AG04449 (cell line): ENCODE measurements at places on chromosomes 6 and 20.

DNA sequence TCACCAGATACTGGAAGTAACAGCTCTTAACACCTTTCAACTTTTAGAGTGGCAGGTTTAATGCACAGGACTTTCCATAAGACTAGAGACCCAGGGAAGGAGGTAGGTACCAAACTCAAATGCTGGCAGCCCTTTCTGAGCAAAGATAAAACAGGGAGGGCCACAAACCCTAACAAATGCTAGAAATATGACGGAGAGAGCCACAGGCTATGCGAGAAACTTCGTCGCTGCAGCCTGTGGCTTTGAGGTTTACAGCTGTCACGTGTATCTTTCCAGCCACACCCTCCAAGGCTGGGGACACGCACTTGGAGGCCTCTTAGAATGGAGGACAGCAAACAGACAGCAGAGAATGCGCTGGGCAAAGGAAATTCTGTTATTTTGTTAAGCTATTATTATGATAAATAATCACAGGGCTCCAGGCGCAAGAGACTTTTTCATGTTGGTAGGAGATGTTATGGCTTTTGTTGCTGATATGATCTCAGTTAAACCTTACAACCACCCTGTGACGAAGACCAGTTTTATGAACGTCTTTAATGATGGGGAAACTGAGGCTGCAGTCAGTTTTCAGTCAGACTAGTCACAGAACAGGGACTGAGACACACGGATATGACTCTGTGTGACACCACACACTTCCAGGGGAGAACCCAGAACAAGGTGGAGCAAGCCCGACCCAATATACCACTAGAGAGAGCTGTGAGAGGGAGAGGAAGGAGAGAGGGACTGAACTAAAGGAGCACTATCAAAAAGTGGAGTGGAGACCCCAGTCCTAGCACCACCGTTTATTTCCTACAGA is 2.0 kb downstream of the TRAM2 start:
- DNase-seq, result no peak

- DNase-seq, result no peak
Measured at GRCh38 chr20:36904690-36905089, 28.8 kb downstream of the TLDC2 start.

- DNase-seq, result no peak
Measured at GRCh38 chr6:3721810-3722621, 29.5 kb downstream of the PXDC1 start.

- no peak for DNase-seq
Measured at GRCh38 chr20:55160037-55160436, 684.6 kb downstream of the DOK5 start.

GRCh38 chr6:108944707-108945680 is 96.8 kb downstream of the ARMC2 start:
- peak; percentile 86 for DNase-seq

- no peak for DNase-seq
Measured at GRCh38 chr20:46708172-46708860, 1.1 kb upstream of the SLC2A10 start.

DNA sequence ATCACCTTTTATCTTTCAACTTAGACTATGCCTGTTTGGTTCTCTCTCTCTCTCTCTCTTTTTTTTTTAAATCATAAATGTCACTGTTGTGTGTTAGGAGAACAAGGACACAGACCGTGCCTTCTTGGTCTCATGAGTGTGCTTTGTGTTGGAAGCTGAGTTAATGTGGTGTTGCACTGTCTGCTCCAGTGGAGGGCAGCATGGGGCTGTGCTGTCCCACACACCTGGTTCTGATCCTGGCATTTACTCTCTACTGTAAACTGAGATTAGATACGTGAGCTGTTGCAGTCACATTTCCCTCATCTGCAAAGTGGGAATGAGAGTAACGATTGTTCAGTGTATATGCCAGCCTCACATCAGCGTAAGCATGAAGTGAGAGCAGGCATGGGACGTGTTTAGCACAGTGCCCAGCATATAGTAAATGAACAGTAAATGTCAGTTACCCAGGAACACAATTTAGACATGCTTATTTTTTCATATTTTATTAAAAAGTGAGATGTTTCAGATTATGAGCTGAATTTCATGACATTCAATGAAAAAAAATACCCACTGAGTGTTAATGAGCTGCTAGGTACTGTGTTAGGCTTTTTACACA is 161.1 kb downstream of the FARS2 start:
- DNase-seq, result no peak

DNA sequence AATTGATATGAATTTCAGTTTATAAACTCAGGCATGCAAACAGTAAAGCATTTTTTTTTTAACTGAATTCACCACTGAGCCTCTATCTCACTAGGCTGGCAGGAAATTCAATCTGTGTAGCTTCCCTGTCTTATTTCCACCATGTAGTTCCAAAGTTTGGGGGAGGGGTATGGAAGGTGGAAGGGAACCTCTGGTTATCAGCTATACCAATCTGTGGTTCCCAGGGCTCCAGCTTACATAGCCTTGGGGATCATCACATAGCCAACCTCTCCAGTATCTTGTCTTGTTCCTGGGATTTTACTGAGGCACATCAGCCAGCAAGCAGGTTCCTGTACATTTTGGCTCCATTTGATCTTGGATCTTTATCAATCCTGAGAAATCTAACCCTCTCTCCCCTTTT is 15.6 kb downstream of the RAD21L1 start:
- no peak for DNase-seq

GRCh38 chr6:42021847-42022754 is 28.2 kb upstream of the TAF8 start:
- no peak for DNase-seq

- DNase-seq, result no peak
Measured at GRCh38 chr6:110414669-110415068, 706 bp downstream of the DDO start.

GRCh38 chr20:57840066-57840465 is 130.3 kb upstream of the PMEPA1 start:
- DNase-seq, result no peak

DNA sequence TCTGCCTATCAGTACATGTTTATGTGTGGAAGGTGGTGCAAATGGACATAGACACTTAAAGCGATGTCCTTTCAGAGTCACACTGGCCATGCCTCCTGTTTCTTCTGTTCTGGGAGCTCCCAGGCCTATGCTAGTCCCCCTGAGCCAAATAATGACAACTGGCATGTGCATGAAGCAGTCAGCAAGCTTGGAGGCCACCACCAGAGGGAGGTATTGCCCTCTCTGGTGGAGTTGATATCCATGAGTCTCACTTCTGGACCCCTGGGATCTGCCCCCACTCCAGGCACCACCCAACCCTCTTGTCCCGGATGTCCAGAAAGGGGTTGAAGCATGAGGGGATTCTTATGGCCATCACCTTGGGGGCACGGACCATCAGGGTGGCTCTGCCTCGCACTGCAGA is 172.2 kb downstream of the AIG1 start:
- DNase-seq, result no peak

GRCh38 chr6:119255492-119255891 is 94.1 kb downstream of the MAN1A1 start:
- DNase-seq, result no peak

GRCh38 chr20:17873410-17874270 is 95.0 kb downstream of the SNX5 start:
- peak; percentile 81 for DNase-seq

GRCh38 chr6:16267428-16268263 is 29.3 kb downstream of the GMPR start:
- DNase-seq, result no peak

DNA sequence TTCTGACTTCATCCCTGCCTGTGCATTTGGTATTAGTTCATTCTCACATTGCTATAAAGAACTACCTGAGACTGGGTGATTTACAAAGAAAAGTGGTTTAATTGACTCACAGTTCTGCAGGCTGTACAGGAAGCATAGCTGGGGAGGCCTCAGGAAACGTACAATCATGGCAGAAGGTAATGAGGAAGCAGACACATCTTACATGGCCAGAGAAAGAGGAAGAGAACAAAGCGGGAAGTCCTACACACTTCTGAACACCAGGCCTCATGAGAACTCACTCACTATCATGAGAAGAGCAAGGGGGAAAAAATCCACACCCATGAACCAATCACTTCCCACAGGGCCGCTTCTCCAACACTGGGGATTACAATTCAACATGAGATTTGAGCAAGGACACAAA is 303.9 kb downstream of the CBLN4 start:
- no peak for DNase-seq

DNA sequence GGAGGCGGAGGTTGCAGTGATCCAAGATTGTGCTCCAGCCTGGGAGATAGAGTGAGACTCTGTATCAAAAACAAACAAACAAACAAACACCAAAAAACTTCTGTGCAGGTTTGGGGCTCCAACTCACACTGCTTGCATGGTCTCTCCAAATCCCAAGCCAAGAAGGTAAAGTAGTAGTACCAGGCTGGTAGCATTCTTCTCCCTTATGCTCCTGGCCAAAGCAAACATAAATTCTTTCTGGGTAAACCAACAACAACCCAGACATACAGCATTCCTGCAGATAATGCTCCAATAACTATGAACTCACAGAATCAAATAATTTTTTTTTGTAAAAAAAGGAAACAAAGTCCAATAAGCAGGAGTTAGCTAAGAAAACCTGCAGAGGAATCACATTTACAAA is 57.8 kb upstream of the KLHL31 start:
- DNase-seq, result no peak

- DNase-seq, result no peak
Measured at GRCh38 chr6:152124429-152125074, 317.1 kb downstream of the ESR1 start.

GRCh38 chr6:124577734-124578281 is 384.4 kb upstream of the RNF217 start:
- no peak for DNase-seq

DNA sequence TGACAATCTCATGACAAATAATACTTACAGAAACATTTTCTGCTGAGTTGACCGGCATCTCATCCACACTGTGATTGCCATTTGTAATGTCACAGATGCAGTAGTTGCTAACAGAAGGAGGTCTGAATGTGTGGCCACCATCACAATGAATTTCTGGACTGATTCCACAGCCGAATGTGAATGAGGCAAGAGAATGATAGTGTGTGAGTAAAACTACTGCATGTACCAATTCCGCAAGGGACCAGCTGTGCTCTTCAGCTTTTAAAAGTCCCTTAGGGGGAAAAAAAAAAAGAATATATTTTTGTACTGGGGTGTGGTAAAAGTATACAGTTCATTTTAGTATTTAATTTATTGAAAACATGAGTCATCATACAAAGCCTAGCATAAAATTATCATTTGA is 96.2 kb downstream of the SESN1 start:
- no peak for DNase-seq

DNA sequence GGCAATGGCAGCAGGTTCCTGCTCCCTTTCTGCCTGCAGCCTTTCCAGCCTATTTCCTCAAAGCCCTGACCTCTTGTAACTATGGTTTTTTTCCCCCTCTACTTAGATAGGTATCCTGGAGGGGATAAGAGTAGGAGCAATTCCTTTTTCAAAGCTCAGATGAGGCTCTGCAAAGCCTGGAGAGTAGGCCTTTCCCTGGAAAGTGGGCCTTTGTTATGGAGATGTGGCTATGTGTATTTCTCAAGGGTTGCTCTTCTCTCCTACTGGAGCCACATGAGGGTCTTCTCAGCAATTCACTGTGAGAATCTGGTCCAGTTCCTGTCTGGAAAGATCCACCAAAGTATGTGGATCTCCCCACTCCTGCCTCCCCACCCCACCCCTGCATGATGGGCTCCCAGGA is 96.0 kb downstream of the DTD1 start:
- no peak for DNase-seq

- no peak for DNase-seq
Measured at GRCh38 chr6:160051390-160051789, 70.2 kb upstream of the SLC22A1 start.

- DNase-seq, result no peak
Measured at GRCh38 chr20:25009218-25010145, 16.9 kb upstream of the APMAP start.

DNA sequence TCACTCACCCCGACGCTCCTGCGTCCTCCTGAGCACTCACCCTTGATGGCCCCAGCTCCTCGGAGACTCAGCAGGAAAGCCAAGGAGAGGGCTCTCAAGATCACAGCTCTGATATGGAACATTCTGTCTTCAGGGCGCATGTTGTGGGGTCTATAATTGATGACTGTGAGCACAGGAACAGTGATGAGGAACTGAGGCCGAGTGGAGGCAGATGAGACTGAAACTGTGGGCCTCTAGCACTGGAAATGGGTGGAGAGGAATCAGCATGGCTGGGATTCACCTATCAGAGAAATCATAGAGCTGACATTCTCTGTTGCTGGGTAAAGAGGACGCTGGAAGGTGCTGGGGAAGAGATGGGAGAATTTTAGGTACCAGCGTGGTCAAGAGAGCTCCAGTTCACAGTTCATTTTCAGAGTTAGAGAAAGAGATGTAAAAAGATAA is at the start of gene HLA-DPA1:
Gene HLA-DPA1, minus strand, starts transcription at position 219 of the 441 bp plus-strand sequence.
- DNase-seq, result no peak
